NCI-H2171 (cell line): ENCODE measurements at places on chromosomes 1 and 21.

DNA sequence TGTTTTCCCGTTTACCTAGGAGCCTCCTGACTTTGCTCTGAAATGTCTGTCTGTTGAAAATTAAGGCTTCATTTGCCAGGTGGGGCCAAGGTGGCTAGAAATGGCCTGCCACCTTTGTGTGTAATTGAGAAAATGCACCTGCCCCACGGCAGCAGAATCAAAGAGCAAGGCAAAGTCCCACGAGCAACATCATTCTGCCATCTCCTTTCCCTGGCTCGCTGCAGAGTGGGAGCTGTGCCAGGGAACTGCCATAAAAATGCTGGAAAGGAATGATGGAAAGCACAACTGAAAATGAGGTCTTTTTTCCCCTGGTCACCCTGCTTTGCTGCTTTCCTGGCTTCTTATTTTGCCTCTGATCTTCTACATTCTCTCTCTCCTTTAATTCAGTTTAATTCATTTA, 5.5 kb upstream of the OLFML2B start:
- peak; percentile 13 for DNase-seq

GRCh38 chr1:201774224-201774982, 54.6 kb upstream of the IPO9 start:
- no peak for DNase-seq

- no peak for DNase-seq
These were observed 55.4 kb upstream of the JUN start for GRCh38 chr1:58839147-58839795.

GRCh38 chr1:206859082-206859521, 6.3 kb upstream of the IL20 start:
- DNase-seq, result no peak

GRCh38 chr1:203379825-203380224, 28.9 kb upstream of the FMOD start:
- DNase-seq, result no peak

DNA sequence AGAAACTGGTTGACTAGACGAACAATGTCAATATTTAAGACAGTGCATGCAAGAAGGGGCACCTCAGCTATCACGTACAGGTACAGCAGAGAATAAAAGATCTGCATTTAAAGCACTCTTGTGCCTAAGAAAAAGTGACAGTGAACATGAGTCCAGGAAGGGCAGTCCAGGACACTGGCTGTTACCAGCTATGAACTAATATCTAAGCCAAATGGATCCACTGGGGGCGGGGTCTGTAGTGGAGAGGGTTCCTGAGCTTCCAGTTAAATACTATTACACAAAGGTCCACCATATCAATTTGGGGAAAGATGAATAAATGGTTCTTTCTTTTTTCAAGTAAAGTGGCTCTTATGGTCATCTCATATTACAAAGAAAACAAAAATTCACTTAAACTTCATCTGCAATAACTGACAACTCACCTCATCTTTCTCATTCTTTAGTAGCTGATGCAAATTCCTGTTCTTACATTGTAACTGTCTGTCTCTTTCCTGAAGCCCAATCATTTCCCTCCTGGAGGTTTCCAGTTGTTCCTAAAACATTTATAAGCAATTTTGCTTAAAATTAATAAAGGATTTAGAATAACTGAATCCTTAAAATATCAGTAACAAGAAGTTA, 24.5 kb downstream of the SSX2IP start:
- DNase-seq, result no peak

DNA sequence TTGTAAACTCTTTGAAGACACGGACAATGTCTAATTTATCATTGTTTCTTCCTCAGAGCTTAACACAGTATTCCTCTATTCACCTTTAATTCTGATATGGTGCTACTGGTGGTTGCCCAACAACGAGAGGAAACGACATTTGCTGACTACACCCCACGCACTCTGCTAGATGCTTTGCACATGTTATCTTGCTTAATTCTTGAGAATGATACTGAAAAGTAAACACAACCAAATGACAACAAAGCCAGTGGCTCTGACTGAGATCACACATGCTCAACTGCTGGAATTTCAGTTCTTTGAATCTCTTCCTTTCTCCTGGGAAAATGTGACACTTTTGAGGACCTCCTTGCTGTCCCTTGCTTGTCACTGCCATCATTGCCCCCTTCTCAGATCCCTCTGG, 37.2 kb upstream of the DDAH1 start:
- no peak for DNase-seq

DNA sequence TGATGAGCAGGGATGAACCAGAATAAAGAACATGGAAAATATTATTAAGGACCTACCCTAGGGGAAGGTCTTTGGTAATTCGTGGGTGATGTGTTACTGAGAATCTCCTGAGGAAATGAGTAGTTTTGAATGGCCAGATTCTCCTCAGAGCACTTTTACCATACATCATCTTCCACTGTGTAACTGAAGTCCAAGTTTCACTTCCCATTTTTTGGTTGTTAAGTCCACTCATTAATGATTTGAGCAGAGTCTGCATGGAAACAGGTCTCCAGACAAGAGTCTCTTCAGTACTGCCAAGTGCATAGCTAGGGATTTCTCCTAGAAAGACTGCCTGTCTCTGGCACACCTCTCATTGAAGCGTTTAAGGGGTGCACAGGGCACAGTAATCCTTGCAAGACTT, 48.7 kb upstream of the PCP4 start:
- DNase-seq, result no peak

- no peak for DNase-seq
These were observed 1.1 kb downstream of the SGIP1 start for GRCh38 chr1:66535061-66535460.

DNA sequence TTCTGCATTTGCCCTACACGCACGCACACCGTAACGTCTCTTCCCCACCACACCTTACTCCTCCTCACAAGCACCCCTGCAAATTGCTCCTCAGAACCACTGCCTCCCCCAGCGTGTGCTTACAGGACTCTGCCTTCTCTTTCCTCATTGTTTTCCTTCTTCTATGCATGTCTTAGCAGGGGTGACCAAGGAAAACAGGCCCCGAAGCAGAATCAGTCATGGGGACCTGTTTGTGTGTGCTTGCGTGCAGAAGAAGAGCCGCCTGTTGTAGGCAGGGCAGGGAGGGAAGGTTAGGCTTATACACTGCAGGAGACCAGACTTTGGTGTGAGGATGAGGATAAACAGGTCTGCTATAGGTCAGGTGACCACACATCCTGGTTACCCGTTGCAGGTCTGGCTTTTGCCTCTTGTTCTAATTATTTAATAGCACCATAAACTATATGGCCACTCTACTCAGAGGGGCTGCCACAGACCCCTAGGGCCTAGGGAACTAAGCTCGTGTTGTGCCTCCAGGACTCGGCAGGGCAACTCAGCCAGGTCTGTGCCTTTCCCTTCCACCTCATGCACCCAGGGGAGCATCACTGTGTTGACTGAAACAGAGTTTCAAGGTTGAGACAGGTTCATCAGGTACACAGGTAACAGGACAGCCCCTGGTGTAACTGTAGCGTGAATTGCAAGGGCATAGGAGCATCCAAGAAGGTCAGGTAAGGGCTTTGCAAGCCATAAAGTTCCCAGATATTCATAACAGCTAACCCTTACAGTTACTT, 60.8 kb upstream of the EPS8L3 start:
- no peak for DNase-seq

DNA sequence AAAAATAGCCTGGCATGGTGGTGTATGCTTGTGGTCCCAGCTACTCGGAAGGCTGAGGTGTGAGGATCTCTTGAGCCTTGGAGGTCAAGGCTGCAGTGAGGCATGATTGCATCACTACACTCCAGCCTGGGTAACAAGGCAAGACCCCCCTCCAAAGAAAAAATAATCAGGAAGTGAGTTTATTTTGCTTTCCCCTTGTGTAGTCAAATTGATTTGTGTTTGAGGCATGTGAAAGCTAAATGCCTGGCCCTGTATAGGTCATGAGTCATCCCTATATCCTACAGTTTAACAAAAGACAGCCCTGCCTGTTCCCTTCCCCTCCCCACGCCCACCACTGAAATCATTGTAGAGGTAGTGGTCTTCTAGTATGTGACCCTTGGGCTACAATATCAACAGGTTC, 241.4 kb upstream of the JUN start:
- no peak for DNase-seq

GRCh38 chr1:211683396-211684297, 8.2 kb upstream of the NEK2 start:
- peak; percentile 81 for DNase-seq

GRCh38 chr1:74713849-74714248, 19.0 kb downstream of the CRYZ start:
- no peak for DNase-seq

DNA sequence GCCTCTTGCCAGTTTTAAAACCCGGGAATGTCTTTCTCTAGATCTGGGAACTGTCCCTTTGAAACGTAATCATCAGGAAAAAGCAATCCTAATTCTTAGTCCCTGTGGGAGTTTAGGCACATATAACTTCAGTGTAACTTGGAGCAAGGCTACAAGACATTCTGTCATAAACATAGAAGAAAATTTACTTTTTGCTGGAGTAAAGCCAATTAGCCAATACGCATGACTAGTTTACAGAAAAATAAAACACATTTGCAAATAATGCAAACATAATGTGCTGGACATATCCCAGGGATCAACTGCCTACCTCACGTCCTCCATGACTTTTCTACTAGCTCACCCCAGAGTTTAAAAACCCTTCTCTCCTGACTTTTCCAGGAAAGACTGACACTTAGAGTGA, 970.6 kb downstream of the MRPL39 start:
- DNase-seq, result no peak

- DNase-seq, result peak; percentile 61
These were observed 85.8 kb upstream of the RGS1 start for GRCh38 chr1:192489748-192490147.

GRCh38 chr1:246157516-246157915, 349.6 kb downstream of the SMYD3 start:
- no peak for DNase-seq

GRCh38 chr1:155253797-155254196, 1.5 kb downstream of the ENTREP3 start:
- DNase-seq, result no peak

DNA sequence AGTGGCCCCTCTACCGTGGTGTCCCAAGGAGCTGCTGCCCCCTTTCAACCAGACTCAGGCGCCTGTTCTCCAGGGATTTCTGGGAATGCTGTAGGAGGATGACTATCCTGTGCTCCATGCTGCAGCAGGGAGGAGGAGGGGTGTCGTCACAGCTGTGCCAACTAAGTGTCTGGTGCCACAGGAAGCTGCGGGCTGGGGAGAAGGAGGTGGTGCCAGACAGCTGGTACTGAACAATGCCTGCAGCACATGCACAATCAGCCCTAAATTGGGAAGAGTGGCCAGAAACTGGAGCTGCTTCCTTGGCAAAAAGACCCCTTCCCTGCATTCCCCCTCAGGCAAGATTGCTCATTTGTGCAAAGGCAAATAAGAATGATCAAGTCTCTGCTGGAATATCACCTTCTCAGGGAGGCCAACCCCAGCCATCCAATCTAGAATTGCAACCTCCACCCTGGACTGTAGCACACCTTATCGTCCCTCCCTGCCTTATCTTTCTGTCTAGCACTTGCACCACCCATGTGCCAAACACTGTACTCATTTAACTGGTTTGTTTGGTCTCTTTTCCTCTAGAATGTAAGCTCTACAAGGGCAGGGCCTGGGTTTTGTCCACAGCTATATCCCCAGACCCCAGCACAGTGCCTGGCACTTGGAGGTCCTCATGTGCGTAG, 33.3 kb downstream of the LAMB3 start:
- DNase-seq, result no peak

DNA sequence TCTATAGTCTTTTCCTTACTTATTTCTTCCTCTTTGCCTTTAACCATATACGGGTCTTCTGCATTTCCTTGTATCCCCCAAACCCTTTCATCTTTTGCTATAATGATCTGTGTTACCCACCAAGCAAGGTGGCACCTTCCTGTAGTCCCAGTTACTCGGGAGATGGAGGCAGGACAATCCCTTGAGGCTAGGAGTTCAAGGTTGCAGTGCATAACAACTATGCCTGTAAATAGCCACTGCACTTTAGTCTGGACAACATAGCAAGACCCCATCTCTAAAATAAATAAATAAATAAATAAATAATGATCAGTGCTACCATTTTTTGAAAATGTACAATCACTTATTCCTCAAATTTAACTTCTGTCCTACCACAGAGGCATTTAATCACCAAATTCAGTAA, 11.5 kb downstream of the DR1 start:
- DNase-seq, result no peak

GRCh38 chr1:216057063-216057462, 366.2 kb downstream of the USH2A start:
- DNase-seq, result no peak

GRCh38 chr21:45847870-45848269, 133.7 kb upstream of the COL6A1 start:
- DNase-seq, result no peak

GRCh38 chr1:235648407-235648907, 1.1 kb downstream of the GNG4 start:
- DNase-seq, result peak; percentile 63
